ENCODE measurements at places on chromosomes 2 and 18.
A peak's percentile ranks its signal among the peaks of the same experiment; 100 is the strongest.

DNA sequence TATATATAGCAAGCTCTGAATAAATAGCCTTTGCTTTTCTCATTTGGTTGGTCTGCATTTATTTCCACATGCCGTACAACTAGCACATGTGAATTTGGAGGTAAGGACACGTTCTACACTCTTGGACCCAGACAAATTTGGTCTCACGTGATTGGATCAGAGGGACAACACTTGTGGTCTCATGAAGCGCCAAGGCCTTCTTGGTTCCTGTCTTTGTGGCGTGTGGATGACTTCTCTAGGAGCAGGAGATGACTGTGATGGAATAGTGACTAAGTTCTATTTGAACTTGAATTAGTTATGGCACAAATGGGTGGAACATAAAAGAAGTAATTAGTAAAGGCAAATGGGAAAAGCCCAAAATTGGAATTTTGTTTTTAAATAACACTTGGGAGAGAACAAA, 206.9 kb downstream of the BCL2 start:
- DNase-seq: no peak

DNA sequence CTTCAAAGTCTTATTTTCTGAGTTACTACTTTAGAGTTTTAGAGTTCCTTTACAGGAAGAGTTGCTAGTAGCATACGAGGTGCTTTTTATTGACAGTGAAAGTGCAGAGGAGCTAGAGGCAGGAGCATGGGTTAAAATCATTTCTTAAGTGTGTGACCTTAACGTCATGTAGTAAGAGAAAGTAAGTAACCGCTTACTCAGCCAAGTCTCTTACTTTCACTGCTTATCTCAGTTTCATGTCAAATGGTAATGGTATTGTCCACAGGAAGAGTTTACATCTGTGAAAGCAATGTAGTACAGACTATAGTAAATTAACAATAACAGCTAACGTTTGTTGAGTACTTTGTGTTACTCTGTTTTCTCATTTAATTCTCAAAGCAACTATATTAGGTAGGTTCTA, 12.6 kb downstream of the NDUFAF7 start:
- no peak for DNase-seq

DNA sequence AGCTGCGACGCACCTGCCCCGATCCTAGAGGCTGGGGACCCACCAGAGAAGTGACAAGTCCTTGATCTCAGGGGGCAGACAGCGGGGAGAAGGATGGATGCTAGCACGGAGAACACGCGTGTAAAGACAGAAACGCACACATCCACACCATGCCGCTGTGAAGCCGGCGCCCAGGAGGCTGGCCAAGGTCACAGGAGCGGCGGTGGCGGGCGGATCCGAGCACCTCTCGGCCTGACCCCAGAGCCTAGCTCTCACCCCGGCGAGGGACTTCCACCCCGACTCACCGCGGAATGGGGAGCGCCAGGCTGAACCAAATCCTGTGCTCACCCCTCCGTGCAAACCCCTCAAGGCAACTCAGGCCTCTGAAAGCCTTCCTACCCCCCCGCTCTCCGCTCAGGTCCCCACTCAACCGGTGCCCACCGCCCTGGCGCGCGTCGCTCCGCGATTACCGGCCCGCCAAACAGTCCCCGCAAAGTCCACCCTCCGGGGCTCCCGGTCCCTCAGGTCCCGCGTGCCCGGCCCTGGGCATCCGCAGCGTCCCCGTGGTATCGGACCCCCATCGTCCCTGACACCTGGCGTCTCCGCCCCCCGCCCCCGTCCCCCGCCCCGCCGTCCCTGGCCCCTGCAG, 460 bp upstream of the LRRFIP1 start:
- no peak for DNase-seq

GRCh38 chr2:90207454-90208058, 1516.1 kb downstream of the RPIA start:
- DNase-seq: no peak

DNA sequence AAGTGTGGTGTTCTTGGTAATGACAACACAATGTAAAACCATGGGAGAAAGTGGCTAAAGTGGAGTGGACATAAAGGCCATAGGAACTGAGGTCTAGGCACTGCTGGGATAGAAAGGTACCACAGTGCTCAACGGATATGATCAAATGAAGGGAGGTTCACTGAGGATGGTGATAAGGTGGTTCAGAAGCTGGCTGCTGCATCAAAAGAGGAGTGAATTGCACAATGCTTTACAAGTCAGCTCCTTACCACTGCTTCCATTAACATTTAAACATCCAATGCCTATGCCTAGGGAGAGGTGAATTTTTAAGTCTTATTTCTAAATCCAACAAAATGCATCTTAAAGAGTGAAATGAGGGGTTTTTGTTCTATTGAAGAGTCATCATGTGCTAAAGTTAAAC, 100.1 kb upstream of the ITGB6 start:
- no peak for DNase-seq

DNA sequence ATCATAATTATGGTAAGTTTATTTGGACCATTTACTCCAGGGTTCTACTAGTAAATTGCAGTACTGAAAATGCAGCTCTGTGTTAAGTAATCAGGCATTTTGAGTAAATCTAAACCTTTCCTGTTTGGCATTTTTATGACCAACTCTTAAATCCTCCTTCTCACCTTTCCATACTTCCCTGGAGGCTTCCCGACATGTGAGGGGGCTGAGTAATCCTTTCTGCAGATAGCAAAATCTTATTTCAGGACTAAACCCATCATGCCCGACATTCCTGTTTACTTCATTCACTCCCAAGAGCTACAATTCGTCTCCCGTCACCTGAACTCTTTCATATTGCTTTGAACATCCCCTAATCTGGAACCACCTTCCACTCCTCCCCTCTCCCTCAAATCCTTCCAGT, 296.6 kb downstream of the IKZF2 start:
- DNase-seq: no peak

- no peak for DNase-seq
Observed at GRCh38 chr2:240392084-240392947, 43.1 kb upstream of the GPC1 start.

- no peak for DNase-seq
Observed at GRCh38 chr2:38438883-38439612, 62.0 kb upstream of the ATL2 start.

GRCh38 chr2:160087854-160088745, 25.7 kb upstream of the PLA2R1 start:
- no peak for DNase-seq

DNA sequence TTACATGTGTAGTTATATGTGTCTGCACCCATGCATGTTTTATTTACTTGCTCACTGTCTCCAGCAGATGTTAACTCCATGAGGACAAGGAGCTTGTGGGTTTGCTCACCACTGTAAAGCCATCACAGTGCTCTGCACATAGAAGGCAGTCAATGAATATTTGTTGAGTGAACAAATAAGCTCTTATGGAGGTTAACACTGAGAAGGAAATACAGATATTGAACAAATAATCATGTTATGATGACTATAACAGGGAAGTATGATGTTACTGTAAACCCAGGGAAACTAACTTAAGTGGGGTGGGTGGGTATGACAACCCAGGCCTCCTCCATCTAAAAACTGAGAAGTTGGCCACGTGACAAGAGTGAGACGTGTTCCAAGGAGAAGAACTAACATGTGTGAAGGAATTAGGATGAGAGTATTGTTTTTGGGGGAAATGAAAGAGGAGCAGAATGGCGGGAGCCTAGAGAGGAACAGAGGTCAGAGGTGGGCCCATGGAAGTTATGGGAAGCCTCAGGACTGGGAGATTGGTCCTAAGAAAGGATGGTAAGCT, 6.0 kb upstream of the FAM117B start:
- no peak for DNase-seq

GRCh38 chr2:3814706-3815245, 111.4 kb downstream of the DCDC2C start:
- DNase-seq: no peak

DNA sequence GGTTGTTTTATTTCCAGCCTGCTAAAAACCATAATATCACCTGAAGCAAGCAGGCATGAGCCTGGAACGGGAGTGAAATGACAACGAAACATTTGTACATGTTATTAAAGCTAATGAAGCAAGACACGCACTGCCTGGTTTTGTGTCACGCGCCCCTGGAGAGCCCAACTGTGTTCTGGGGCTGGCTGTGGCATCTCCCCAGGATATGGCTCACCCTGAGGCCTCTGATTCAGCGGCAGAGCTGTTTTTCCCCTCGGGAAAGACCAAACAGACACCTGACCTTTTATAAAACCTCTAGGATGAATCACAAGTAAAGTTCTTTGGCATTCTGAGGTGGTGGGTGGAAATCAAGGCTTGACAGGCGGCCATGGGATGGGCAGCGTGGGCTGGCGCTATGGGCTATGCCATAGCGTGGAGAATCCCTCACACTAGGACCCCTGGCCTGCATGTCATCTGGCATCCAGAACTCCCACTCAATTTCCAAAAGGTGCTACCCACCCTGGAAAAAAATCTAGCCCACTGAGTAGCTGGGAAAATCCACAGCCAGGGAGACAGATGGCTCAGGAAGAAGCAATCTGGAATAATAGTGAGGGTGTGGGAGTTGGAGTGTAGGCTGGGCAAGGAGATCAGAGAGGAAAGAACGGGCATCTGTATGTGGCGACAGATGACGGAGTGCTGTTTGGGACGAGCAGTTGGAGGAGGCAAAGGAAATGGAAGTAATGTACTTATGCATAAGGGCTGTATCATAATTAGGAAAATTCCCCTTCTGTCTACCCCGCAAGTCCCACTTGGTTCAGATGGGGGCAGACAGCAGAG, 262.0 kb downstream of the AFF3 start:
- DNase-seq: no peak

GRCh38 chr2:221495731-221496130, 76.4 kb downstream of the EPHA4 start:
- DNase-seq: no peak

GRCh38 chr2:36356990-36357846, 1.6 kb downstream of the CRIM1 start:
- DNase-seq: peak; percentile 50

DNA sequence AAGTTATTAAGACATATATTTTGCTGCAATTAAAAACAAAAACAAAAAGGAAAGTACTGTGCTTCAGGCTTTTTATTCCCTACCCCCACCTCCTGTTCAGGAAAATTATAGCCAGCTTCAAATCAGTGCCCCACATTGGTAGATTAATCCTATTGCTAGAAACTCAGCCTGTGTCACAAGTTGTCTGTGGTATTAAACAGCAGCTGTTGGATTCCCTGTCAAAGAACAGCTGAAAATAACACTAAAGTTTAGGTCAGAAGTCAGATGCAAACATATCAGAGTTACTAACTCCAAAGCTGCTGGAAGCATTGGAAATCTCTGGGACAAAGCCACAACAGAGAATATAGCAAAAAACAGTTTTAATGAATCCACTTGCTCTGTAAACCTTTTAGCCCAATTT, 818 bp upstream of the CCDC141 start:
- no peak for DNase-seq

- no peak for DNase-seq
Observed at GRCh38 chr2:150095361-150096095, 391.9 kb downstream of the RND3 start.

DNA sequence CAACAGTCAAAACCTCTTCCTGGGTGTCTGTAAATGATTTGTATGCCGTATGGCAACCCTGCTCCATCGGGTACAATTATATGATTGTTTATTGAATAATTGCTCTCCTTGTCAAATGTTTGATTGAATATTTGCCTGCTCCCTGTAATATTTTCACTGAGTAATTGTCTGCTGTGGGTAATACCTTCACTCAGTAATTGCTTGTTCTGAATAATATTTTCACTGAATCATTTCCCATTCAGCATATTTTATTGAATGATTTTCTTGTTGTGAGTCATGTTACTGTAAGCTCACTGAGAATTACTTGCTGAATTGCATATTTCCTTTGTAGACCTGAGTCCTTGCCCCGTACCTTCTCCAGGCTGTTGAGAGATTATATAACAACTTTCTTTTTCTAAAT, 535.2 kb downstream of the METTL4 start:
- DNase-seq: no peak

DNA sequence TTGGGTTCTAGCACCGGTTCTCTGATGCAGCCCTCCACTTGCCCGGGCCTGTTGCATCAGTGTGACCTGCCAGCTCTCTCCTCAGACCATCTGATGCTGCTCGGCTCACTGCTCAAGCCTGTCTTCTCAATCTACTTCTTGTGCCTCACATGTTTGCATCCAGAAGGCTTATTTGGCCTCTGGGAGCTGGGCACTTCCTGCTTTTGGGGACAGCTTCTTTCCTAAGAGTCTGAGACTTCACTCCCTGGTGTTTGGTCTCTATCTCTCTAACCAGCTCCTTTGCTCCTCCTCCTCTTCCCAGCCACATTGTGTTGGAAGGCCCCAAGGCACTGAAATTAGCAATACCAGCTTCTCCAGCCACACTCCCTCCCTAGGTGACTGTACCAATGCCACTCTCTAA, 212.8 kb downstream of the CDCA7 start:
- no peak for DNase-seq

- DNase-seq: peak; percentile 20
Observed at GRCh38 chr2:69214898-69215297, 172.1 kb downstream of the GFPT1 start.

DNA sequence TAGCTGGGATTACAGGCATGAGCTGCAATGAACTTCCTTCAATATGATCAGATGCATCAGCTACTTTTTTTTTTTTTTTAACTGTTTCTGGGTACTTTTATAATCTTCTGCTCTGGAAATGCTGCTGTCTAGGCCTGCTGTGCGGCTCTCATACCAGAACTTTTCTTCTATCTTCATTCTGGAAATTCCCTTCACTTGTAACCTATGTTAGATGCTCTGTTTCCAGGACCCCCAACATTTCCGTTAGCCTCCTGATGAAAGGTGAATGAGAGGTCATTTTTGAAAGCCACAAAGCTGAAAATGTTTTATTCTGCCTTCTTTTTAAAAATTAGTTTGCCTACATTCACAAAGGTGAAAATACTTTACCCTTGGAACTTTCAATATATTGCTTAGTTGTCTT, 8.6 kb downstream of the AGFG1 start:
- DNase-seq: no peak

DNA sequence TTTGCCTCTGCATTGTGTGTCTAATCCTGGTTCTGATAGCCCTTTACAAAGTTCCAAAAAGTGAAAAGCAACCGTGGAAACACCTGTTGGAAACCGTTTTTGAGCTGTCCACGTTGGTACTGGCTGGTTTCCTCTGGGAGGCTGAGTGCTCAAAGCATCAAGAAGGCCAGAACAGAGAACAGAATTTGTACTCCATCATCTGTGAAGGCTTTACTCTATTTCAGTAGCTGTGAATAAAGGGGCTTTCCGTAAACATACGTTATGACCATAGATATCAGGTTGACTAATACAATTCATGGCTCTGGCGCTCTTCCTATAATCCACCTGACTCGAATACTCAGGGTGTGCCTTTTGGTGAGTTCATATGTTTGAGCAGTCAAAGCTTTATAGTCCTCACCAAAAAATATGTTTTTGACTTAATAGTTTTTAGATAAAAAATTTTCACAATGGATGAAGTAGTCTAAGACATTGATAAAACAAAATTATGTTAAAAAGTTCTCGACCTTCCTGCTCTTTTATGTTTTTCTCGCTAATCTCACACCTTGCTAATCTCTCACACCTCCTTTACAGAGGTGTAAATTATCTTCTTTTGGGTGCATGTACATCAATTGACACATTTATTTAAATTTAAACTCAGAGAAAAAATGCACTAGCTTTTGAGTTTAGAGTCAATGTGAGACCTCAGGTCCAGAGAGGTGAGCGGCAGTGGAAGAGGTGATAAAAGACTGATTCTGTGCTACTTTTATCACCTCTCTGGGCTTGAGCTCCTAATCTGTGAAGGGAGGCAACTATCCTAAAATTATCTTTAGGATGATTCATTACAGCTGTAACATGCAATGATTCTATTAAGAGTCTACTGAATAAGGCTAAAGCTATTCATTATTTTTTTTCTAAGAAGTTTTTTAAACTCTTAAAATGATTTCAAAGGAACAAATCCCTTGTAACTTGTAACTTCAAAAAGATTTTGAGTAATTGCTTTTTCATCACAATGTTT, 65.3 kb downstream of the CXCR4 start:
- DNase-seq: no peak

Data from heart right ventricle (tissue), 16 donors.